GM12878 (cell line): ENCODE measurements at places on chromosomes 6 and 20.
A peak's percentile ranks its signal among the peaks of the same experiment; 100 is the strongest.

DNA sequence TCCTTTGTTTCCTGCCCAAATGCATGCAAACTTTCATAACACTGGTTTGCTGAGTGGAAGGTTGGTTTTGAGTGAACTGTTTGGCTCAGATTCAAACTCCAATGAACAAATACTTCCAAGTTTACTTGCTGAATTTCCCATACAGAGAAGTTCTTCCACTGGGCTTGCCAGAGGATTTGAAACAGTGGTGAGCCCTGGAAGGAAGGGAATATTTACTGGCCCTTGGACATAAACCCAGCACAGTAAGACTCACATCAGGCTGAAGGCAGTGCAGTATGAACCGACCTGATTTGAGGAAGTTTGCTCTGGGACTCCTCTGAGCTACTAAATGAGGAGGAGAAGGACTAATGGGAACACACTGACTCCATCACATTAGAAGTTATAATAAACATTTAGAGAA lies 3.8 kb downstream of the TRAF3IP2 start:
- no peak for DNase-seq

DNA sequence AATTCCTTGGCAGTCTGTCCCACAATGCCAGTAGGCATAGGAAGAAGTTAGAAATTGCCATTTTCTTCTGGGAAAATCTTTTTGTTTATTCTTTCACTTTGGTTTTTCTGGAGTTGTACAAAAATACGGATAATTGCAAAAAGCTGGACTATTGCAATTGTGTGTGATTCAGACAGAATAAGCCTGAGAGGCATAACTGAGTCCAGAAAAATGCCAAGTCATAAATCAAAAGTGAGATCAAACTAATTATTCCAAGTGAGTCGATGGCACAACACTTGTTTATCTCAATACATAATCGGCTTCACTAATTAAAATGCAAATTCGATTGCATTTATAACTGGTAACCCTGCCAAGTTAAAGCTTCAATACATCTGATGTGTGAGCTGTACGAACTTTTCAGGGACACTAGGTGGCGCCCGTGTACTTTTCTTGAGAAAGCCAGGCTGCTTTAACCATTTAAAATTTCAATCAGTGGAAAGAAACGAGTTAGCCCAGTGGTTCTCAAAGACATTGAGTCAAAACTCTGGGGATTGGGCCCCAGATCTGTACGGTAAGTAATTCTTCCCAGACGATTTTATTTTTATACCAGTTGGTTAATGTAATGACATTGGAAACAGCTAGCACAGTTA lies 102.6 kb downstream of the LAMP5 start:
- no peak for DNase-seq

GRCh38 chr6:104108634-104109033 lies 751.1 kb downstream of the HACE1 start:
- DNase-seq = no peak

GRCh38 chr20:1823450-1823844 lies 71.8 kb upstream of the SIRPA start:
- no peak for DNase-seq

DNA sequence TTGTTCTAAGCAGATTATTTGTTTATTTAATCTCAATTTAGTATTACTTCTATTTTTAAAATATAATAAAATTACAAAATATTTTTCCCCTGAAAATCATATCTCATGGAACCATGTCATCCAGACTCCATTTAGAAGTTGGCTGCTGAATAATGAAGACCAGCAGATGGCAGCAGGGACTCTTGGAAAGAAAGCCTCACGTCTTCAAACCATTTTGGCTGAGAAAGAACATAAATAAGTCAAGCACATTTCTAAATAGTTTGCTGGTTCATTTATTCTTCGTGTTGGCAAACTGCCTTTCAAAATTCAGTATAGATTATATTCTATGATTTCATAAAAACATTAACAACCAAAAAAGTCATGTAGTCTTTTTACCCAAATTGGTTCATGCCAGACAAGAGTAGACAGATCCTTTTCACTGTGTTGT lies 71.7 kb downstream of the RCAN2 start:
- DNase-seq = peak; percentile 8

- DNase-seq = no peak
These were observed 61.9 kb downstream of the GPR6 start for GRCh38 chr6:110039981-110040383.

DNA sequence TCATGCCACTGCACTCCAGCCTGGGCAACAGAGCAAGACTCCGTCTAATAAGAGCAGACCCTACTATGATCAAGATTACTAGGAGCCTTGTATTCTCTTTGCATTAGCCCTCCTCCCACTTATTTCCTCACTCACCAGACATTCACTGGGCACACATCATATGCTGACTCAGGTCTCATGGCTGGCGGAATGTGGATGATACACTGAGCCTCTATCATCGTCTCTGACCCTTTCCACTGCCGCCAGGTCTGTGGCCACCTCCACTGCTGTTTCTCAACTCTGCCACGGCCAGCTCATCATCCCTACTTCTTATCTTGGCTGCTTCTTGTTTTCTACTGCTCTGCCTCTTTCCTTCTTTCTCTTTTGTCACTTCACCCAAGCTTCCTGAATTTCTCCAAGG lies 161.0 kb downstream of the BACH2 start:
- DNase-seq = no peak

DNA sequence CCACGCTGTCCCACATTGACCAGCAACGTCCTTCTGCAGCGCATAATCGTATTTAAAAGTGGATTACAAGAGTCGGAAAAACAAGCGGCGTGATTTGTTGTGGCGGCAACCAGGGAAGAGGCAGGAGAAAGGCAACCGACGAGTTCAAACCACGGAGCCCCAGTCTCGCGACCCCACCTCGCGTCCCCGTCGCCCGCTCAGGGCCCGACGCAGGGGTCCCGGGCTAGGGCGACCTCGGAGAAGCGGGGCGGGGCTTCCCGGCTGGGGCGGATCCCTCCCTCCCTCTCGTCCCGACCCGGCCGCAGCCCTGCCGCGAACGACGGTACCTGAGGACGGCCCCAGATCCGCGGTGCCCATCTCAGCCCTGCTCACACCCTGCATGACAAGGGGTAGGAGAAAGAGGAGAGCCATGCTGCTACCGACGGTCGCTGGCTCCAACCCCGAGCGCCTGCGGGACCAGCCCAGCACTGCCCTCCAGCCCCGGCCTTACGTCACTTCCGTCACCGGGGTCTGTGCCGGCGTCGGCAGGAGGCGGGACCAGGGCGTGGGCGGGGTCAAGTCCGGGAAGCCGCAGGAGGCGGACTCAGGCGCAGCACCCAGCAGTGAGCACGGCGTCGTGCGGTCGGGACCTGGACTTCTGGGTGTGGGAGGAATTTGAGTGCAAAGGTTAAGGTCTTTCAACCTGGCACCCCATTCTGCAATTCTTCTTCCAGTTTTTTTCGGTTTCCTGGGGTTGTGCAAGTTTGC lies at the start of gene IFNGR1:
Gene IFNGR1, minus strand, starts transcription at position 469 of the 747 bp plus-strand sequence. Its CDS starts 58 bp downstream, at position 411.
- DNase-seq = peak; percentile 81

DNA sequence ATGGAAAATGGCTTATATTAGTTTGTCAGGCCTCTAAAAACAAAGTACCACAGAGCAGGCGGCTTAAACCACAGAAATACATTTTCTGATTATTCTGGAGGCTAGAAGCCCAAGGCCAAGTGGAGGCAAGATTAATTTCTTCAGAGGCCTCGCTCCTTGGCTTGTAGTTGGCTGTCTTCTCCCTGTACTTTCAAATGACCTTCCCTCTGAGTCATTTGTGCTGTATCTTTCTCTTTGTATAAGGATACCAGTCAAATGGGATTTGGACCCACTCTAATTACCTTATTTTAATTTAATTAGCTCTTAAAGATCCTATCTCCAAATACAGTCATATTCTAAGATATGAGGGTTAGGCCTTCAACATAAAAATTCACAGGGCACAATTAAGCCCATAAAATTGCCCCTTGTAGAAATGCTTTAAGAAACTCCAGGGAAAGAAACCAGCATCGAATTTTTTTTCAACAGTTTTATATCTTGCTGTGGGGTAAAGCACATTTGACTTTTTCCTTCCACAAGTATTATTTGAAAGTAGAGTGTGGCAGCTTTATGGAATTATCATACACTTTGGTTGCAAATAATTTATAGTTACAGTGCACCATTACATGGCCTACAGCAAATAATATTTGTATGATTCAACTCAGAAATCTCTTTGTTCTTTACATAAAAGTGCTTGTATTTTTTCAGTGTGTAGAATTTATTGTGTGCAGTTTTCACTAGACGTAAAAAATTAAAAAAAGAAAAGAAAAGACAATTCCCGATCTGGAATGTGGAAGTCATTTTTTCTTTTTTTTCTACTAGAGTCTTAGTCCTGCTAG lies 706.1 kb downstream of the KIF16B start:
- DNase-seq = no peak

- DNase-seq = no peak
These were observed 394.8 kb downstream of the DHX35 start for GRCh38 chr20:39356908-39357307.

GRCh38 chr6:2028457-2029038 lies 216.9 kb downstream of the GMDS start:
- peak; percentile 9 for DNase-seq

GRCh38 chr6:157323966-157324300 lies 614 bp upstream of the TMEM242 start:
- DNase-seq = no peak

DNA sequence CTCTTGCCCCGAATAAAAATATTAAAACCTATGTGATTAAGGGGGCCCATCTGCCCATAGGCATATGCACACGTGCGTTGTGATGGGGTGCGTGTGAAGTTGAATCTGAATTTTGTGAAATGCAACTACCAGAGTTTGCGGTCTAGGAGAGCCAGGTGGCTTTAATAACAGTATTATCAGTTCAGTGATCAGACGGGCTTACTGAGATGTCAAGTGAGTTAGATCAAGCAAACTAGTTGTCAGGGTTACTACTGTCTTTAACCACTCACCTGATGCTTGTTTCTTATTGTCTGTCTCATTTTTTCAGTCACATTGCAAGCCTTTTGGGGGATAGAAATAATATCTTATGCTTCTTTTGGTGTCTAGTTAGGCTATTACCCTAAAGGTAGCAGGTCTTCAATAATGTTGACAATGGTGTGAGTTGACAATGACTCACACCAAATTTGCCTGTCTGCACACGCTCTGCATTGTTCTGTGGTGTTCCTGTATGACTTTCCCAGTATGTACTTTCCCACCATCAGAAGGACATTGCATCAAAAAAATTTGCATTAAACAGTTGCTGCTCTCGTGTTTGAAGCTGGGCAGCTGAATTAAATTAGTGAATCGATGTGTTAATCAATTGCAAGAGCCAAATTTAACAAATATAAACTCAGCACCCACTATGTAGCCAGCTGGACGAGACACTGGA lies 103.1 kb upstream of the NAA20 start:
- DNase-seq = peak; percentile 48

DNA sequence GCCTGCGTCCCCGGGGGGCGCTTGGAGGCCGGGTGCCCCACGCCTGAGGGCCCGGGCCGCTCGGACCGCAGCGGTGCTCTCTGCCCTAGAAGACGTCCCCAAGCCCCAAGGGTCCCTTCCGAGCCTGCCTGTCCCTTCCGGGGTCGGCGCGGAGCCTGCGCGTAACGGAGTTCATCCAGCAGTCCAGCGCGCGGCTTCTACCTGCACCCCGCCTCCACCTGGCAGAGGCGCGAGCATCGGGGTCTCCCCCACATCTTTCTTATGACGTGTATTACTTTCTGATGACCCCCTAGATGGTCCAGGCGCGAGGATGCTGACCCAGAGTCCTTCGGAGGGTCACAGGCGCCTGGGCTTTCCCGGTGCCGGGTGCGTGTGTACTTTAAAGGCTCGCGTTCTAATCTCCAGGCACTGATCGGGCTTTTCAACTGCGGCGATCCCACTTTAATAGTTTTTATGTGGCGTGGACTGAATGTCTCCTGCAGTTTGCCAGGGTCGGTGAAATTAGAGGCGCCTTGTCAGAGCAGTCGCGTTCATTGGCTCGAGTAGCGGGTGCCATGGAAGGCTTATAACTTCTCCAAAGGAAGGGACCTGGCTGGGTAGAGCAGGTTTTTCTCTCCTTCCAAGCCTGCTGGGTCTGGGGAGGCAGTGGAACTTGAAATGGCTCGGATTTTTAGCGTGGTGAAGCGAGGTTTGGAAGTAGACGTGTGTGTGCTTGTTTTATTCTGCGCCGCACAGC lies 912 bp downstream of the EYA4 start:
- no peak for DNase-seq

DNA sequence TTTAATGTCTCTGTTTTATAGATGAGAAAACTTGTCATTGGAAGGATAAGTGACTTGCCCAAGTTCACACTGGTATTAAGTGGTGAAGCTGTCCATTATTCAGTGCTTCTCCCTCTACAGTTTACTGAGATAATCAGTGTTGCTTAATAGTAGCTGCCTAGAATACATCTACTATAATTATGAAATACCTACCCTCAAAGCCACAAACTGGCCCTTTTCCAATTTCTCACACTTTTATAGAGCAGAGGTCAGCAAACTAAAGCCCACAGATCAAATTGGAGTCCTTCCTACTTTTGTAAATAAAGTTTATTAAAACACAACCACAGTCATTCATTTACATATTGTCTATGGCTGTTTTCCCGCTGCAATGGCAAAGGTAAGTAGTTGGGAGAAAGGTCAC lies 73.5 kb downstream of the EYS start:
- no peak for DNase-seq

GRCh38 chr20:17935186-17935585 lies 33.4 kb downstream of the SNX5 start:
- DNase-seq = no peak

DNA sequence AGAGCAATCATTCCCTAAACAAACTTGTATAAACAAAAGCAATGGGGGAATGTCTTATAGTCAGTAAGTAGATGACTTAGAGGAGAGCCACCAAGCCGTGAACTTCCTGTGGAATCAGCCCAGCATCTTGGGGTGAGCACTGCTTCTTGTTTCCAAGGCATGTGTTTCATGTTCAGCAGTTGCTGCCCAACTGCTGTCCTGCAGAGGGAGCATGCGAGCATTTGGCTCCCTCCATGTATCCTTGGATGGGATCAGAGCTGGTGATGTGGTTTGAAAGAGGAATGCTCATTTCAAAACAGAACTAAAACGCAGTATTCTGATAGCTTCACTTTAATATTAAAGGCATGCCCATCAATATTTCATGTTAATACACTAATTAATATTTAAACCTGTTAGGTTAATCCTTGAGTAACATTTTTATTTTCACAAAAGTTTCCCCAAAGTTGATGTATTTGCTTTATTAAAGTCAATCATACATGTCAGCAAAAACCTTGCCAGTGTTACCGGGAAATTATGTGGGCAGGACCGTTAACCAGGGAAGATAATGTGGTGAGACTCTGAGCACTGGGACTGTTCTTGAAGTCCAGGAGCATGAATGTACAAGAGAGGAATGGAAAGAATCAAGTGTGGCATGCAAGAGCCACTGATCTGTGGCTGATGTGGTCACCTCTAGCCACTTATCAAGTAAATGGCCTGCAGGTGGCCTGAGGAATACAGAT lies 172.1 kb upstream of the GGTLC1 start:
- DNase-seq = no peak
